ENCODE measurements at places on chromosomes 7 and 10. TPM values are rescaled to one million over a fixed set of nuclear protein-coding genes. Genes with fewer than 3 reads are reported as not detected.

Gene SVOPL
- not detected for total RNA-seq

Gene GPR146
- not detected for total RNA-seq

Gene PRLHR
- total RNA-seq = not detected

Gene PRKAR2B
- total RNA-seq = not detected

Gene PDCD11
- total RNA-seq = 34.5 TPM

Gene TBC1D12
- 6.9 TPM for total RNA-seq

Gene C7orf57
- total RNA-seq = 2.3 TPM

Gene CELF2
- 3.9 TPM for total RNA-seq

Gene AUTS2
- 15.0 TPM for total RNA-seq

Gene GSTO2
- total RNA-seq = 50.1 TPM

Gene OLAH
- total RNA-seq = 0.55 TPM

Gene TRIM74
- not detected for total RNA-seq

All from hair follicular keratinocyte (primary cell).